ENCODE measurements at places on chromosomes 5 and 9. TPM values are rescaled to one million over a fixed set of nuclear protein-coding genes. Genes with fewer than 3 reads are reported as not detected.
A peak's percentile ranks its signal among the peaks of the same experiment; 100 is the strongest.

DNA sequence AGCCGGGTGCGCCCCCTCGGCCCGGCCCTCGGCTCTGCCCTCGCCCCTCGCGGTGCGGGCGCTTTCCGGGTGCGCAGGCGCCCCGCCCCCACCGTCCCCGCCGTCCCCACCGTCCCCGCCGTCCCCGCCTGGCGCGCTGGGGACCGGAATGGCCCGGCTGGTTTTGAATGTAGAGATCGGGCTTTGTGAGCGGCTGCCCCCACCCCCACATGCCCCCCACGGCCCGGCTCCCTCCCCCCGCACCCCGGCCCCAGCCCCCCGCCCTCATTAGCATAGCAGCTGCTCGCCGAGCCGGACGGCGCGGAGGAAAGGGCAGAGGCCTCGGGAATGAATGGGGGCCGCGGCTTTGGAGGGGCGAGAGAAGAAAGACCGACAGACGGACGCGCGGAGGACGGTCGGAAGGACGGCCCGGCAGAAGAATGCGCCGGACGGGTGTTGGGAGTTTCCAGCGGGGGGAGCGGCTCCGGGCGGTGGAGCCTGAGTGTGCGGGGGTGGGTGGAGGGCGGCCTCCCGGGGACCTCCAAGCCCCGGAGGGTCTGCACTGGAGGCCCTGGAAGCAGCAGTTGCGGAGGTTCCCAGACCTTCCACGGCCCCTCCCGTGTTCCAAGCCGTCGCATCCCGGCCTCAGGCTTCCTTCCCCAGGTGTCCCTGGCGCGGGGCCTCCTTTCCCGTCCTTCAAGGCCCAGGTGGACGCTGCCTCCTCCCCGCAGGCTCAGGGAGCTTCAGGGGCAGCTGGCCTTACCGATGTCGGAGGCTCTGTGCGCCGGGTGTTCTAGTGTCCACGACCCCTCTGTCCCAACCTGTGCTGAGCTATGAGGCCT, 6.0 kb downstream of the NRARP start:
- peak; percentile 59 for DNase-seq

DNA sequence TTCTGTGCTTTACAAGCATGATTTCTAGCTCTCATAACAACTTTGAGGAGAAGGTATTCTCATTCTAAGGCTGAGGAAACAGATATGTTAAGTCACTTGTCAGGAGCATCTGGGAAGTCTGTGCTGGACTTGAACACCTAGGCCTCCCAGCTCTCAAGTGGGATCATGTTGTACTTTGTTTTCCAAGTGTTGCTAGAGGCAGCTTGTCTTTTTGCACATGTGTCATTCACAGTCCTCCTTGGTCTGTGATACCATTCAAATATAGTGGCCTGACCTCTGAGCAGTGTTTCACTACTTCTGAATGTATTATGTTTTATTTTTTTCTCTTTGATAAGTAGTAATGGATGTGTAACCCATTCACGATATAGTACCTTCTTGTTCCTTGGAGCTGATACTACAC, 21.2 kb downstream of the ZSWIM6 start:
- no peak for DNase-seq

The PPP2R2B gene
- total RNA-seq, result 9.0 TPM

GRCh38 chr9:71630377-71630995, 137.8 kb downstream of the CEMIP2 start:
- no peak for DNase-seq

DNA sequence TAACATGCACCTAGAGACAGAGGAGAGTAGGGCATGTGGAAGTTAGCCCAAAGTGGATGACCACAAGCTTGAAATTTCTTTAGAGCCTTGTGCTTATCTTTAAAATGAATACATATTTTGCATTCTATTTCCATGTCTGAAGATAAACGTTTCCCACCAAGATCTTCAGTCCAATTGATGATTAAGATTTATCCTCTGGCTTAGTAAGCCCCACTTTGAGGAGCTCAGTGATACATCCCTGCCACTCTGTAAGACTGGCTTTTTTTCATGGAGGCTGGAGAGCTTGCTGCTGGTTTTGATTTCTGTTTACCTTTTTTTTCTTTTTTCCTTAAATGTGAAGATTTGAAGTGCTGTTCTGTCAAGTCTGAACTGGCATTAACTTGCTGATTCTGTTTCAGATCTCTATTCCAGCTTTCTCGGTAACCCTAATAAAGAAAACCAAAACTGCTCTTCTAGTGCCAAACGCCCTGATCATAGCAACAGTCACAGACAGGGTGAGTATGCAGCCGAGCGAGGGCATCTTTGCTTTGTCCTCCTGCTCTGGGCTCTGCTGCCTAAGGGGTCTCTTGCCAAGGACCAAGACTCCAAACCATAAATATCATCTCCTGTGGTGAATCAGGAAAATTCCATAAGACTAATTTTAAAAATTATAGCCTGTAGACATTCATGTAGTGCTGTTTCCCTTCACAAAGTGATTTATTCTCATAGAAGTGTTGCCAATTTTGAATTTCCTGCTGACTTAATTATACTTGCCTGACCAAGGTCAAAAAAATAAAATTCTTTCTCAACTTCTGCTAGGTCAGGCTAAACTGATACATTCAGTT, 54.3 kb downstream of the GRAMD2B start:
- no peak for DNase-seq

All from right cardiac atrium (tissue), 5 donors.